ENCODE measurements at places on chromosomes 1 and 21.

GRCh38 chr1:6906783-6907182 is 121.5 kb downstream of the CAMTA1 start:
- no peak for DNase-seq

- DNase-seq: no peak
These were observed 3.1 kb upstream of the EGLN1 start for GRCh38 chr1:231424950-231425805.

DNA sequence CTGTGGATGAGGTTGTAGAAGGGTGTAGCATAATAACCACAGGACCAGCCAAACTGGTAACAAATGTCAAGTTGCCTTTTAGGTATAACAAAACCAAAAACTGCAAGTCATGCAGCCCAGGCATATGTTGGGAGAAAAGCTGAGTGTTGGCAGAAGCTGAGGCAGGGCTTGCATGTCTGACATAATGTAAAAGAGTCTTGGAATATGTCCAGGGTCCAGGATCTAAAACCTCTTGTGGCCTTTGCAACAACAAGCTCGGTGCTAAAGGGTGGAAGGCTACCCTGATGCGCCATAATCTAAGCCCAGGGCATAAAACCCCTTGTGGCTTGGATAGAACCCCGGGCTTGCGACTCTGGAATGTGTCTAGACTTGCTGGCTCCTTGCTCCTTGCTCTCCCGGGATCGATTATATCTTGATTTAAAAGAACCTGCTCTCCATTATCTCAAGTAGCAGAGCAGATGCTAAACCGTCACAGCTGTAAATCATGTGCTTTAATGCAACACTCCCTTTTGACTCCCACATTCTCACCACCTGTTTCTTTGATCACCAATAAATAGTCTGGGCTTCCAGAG is 26.5 kb upstream of the SLC35A3 start:
- DNase-seq: peak; percentile 92

DNA sequence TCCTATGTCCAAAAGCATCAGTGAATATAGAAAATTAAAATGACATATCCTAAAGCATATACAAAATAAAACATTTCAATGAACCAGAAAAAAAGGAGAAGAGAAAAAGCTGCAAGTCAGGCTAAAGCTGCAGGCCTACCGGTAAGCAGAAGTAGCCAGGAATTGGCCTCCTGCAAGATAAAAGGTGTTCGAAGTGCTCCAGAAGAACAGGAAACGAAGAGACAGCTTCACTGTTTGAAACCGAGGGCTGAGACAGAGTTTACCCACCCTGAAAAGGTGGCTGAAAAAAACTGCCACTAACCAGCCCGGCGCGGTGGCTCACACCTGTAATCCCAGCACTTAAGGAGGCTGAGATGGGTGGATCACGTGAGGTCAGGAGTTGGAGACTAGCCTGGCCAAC is 37.4 kb downstream of the NSL1 start:
- DNase-seq: no peak

DNA sequence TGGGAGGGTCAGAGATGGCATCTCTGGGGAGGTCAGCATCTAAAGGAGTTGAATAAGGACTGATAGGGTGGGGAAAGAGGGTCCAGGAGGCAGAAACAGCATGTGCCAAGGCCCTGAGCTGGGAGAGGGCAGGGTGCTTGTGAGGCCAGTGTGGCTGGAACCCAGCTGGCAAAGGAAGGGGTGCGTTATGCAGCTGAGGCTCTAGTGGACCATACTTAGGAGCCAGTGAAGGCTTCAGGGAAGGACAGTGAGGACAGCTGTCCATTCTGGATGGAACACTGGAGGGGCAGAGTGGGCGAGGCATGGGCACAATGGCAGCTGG is 57.1 kb upstream of the RPL11 start:
- DNase-seq: no peak

GRCh38 chr21:14572204-14572780 is 26.2 kb upstream of the SAMSN1 start:
- DNase-seq: no peak

DNA sequence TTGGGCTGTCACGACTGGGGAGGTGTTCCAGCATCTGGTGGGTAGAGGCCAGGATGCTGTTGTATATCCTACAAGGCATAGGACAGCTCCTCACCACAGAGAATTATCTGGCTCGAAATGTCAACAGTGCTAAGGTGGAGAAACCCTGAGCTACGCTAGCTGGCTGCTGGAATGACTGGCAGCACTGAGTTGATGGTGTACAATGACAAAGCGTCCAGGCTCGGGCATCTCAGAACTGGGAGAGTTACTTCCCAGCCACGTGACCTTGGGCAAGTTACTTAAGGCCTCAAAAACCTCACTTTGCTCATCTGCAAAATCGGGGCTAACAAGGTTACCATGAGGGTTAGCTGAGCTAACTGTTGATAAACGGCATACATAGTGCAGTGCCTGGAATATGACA is 35.4 kb downstream of the GPR161 start:
- no peak for DNase-seq

- DNase-seq: no peak
These were observed 189.5 kb downstream of the PLA2G4A start for GRCh38 chr1:187018291-187018690.

DNA sequence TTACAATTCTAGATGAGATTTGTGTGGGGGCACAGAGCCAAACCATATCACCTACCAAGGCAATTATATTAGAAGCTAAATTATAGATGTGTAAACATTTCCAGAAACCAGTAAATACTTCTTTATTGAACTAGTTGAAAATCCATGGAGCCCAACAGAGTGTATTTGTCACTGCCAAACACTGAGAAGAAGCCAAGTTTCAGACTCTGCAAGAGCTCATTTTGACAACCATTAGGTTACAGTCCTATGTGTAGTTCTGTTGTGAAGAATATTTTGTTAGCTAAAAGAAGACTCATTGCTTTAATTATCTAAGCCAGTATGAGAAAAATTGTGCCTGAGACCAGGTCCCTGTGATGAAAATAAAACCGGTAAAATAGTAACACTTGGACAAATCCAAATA is 358.9 kb upstream of the SGIP1 start:
- no peak for DNase-seq

- DNase-seq: no peak
These were observed 14.5 kb downstream of the SSU72 start for GRCh38 chr1:1560178-1560577.

DNA sequence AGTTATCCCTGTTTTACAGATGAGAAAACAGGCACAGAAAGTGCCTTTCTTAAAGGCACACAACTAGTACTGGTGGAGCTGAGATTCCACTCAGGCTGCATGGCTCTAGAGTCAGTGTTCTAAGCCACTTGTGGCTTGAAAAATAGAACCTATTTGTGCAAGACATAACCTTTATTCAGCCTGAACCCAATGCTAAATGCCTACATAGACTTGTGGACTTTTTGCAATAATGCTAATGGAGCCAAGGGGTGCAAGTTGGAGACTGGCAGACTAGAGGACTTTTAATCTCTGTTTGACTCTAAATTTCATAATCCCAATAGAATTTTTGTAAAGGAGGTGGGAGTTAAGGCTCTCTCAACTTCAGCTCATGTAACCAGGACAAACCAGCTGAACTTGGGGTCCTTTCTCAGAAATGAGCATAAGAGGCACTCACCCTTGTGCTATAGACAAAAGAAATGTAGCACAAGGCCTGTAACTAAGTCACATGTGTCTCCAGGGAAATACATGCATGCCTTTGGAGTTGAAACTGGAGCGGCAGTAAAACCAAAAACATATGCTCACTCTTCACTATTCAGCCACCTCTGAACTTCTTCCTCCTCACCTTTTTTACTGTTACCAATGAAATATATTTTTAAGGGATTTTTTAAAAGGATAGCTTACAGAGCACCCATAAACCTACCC is 43.0 kb upstream of the AK4 start:
- DNase-seq: no peak

DNA sequence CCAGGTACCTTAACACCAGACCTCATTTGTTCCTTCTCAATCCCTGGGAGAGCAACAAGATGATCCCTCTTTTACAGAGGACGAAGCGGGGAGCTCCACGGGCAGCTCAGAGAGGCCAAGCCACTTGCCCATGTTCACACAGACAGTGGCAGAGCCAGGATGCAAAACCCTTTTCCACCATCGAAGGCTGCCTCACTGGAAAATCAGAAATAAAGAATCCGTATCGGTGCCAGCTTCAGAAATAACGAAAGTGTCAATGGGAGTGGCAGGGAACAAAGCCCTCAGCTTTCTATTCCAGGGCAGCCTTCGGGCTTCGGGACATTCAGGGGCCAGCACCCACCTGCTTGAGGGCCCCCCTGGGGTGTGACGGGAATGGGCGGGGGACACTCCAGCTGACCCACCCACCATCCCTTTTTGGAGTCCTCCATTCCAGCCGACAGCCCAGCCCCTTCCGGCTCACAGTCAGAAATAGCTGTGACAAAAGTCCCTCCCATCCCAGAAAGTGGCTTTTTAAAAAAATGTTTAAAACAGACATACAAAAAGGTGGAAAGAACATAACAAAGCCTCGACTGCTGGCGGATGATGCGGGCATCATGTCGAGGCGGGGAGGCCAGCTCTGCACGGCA is 6.0 kb downstream of the IFFO2 start:
- DNase-seq: no peak

- no peak for DNase-seq
These were observed 32.3 kb upstream of the PRDM2 start for GRCh38 chr1:13667691-13668090.

DNA sequence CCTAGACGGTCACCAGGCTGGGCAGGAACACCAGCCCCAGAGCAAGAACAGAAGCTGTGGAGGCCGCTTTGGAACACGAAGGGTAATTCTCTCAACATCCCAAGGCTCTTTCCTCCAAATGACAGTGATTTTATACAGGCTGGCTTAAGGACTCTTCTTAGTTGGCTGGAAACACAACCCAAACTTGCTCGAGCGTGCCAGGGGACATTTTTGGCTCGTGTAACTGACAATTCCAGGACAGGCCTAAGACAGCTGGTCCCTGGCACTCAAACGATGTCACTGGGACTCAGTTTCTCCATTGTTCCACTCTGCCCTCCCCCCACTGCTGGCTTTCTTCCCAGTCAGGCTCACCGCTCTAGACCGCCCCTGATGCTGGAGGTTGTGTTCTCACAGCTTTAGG is 164.7 kb downstream of the NPHP4 start:
- no peak for DNase-seq

- DNase-seq: peak; percentile 56
These were observed 16.4 kb downstream of the TP73 start for GRCh38 chr1:3668585-3669300.

- peak; percentile 44 for DNase-seq
These were observed 482.4 kb downstream of the NPHP4 start for GRCh38 chr1:5509664-5510452.

DNA sequence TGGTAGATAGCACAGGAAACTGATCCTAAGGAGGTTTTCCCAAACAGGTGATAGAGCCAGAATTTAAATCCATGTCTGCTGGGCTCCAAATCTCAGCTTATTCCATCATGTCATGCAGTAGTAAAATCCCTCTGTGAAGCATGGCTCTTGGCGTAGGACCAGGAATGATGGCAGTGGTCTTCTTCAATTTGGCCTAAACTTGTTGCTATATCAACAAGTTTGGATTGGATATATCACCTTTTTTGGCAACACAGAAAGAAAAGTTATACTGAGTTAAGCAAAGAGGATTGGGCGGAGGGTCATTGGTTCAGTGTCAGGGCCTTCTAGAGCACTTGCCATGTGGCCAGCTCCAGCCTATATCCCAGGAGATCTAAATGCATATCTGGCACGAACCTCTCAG is 52.2 kb downstream of the FGGY start:
- DNase-seq: no peak

DNA sequence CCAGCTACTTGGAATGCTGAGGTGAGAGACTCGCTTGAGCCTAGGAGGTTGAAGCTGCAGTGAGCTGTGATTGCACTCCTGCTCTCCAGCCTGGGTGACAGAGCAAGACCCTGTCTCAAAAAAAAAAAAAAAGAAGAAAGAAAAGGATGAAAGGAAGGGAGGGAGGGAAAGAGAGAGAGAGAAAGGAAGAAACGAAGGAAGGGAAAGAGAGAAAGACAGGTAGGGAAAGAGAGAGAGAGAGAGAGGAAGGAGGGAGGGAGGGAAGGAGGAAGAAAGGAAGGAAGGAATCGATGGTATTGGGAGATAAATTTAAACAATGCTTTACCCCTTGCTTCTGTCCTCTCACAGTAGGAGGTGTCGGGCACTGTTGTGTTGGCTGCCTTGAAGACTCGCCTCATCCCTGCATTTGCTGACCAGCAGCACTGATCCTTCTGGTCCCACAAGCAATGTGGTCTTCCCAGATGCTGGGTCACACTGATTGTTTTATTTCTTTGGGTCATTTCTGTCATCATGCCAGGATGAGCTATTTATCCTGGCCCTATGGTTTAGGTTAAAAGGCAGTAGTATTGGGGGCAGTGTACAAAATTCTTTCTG is 30.9 kb downstream of the GPR137B start:
- DNase-seq: no peak

GRCh38 chr21:20086508-20086907 is 911.7 kb upstream of the NCAM2 start:
- DNase-seq: no peak

DNA sequence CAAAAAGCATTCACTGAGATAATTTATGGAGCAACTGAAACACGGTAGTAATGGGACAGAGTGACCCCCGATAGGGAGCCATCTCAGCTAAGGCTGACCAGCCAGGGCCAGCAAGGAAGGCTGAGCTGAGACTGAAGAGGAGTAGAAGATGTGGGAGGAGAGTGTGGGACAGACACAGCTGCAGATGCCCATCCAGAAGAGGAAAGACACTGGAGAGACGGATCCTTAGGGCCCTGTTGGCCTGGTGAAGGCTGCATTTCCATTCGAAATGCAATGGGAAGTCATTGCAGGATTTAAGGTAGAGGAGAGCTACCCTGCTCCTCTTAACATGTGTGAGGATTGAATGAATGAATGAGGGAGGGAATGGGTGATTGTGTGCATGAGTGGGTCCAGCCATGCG is 44.0 kb upstream of the LRP8 start:
- DNase-seq: no peak

GRCh38 chr1:47434051-47434842 is 3.6 kb upstream of the FOXD2 start:
- DNase-seq: peak; percentile 33

DNA sequence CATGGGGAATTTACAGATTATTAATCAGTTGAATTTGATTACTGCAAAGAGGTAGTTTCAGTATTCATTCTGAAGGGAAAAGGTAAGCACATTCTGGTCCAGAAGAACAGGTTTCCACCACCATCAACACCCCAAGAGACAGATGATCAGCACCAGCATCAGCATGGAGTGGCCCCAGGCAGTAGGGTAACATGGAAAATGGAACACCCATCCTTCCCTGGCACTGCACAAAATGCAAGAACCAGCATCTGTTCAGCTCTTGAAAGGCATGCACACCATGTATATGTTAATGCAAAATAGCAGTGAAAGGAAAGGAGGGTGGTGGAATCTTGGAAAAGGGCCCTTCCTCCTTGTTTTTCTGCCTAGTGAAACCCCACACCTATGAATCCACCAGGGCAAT is 9.2 kb downstream of the HSD3B1 start:
- no peak for DNase-seq

DNA sequence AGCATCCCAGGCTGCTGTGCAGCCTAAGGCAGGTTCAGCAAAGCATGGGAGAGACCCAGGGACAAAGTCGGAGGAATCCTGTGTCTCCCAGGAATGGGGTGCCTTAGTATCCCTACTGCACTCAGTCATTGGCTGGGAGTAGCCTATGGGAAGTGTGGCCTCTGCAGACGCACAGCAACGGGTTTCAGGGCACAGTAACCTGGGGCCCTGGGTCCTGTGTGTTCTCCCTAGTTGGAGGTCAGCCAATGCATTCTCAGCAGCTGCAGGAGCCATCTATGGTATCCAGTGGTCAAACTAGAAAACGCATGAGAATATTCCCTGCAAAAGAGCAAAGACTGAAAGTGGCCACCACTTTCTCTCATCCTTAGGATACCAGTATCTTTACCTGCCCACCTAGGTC is 13.7 kb upstream of the C1orf21 start:
- no peak for DNase-seq

GRCh38 chr1:111882559-111882958 is 106.9 kb downstream of the KCND3 start:
- no peak for DNase-seq

All from SK-N-DZ (cell line).